CD4-positive, alpha-beta T cell treated with Interleukin-2 at 100 ng/mL for 4 hours (primary cell): ENCODE measurements at places on chromosomes 12 and 14.

GRCh38 chr12:104740668-104741067, 217.4 kb downstream of the SLC41A2 start:
- peak; percentile 30 for DNase-seq

DNA sequence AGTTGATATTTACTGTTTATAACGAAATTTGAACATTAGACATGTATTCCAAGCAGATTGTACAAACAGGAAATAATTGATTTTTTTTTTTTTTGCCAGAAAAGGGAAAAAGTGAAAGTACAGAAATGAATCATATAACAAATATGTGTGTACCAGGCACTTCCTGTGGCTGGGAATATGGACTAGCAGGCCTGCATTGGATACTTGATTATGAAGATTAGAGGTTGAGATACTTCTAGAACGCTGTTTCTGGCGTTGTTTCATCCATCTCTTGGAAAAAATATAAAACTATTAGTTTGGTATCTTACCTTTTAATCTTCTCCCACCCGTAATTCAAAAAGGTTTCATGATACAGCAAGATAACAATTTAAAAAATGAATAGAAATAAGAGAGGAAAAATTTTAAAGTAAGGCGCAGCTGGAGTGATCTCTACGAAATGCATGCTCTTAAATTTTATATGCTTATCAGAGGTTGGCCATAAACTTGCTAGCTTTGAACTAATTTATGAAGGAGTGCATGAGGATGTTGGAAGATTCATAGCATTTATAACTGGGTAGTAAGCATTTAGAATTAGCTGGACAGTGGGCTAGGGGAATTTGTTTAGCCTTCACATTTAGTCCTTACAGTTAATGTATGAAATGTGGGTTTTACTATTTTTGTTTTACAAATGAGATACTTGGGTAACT, 90.8 kb downstream of the AEBP2 start:
- DNase-seq: no peak

GRCh38 chr12:124445121-124445718, 122.2 kb downstream of the NCOR2 start:
- no peak for DNase-seq

- no peak for DNase-seq
Measured at GRCh38 chr14:85060121-85060520, 469.8 kb upstream of the FLRT2 start.

DNA sequence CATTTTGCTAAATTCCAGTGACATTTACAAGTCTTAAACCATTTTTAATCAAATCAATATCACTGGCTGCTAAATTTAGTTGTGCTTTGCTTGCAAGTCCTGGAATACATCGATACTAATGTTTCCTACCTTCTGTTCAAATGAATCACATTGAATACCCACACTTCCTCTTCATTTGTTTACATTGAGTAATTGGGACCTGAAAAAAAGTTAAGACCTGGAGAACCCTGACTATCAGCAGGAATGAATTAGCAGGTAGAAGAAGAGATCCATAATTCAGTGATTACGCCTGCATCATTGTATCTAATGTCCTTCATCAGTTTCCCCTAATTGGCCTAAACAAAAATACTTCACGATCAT, 369.3 kb downstream of the ETNK1 start:
- no peak for DNase-seq

GRCh38 chr14:88791629-88792472, 902 bp downstream of the EML5 start:
- DNase-seq: no peak

GRCh38 chr12:88237954-88238353, 95.8 kb downstream of the TMTC3 start:
- no peak for DNase-seq

GRCh38 chr12:69789351-69789750, 35.7 kb upstream of the MYRFL start:
- DNase-seq: no peak

DNA sequence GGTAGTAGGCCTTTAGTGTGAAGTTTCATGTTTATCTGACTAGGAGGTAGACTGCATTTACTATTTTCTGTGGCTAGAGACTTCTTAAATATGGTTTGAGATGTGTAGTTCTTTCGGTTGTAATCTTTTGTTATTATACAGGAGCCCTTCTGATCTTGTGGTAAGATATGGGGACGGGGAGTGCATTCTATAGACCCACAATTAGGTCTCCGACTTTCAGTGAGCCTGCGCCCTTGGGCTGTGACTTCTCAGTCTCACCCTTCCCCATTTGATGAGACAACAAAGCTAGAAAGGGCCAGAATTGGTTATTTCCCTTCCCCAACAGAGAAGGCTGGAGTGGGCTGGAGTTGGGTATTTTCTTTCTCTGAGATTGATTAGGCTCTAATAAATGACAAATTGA, 130.0 kb downstream of the MSRB3 start:
- no peak for DNase-seq

GRCh38 chr12:106906715-106907114, 49.0 kb upstream of the TMEM263 start:
- DNase-seq: no peak

GRCh38 chr14:100066962-100067361, 1.7 kb downstream of the EVL start:
- no peak for DNase-seq
